Stimulated activated CD4-positive, alpha-beta T cell treated with anti-CD3 and anti-CD28 coated beads, Interleukin-12 subunit alpha, Interleukin-12 subunit beta, amount 100 ng/mL, for 48 hours (primary cell): ENCODE measurements at places on chromosomes 4 and X.
A peak's percentile ranks its signal among the peaks of the same experiment; 100 is the strongest.

DNA sequence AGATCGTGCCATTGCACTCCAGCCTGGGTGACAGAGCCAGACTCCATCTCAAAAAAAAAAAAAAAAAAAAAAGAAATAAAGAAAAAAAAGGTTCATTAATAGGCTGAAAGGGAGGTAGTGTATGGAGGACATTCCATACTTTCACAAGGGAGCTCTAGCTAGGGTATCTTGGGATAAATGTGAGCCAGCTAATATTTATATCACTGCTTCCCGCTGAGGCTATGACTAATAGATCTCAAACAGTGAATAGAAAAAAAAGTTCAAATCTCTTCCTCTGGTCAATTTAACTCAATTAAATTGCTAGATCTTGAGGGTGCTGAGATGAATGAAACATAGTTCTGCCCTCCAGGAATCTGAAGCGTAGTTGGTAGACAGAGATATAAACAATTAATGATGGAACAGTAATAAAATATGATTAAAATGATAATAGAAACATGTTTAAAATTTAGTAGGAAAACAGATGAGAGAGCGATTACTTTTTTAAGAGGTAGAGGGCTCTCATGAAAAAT, 55.7 kb upstream of the SHISA3 start:
- no peak for DNase-seq

GRCh38 chrX:136203951-136204350, 47.2 kb downstream of the MAP7D3 start:
- DNase-seq = no peak

DNA sequence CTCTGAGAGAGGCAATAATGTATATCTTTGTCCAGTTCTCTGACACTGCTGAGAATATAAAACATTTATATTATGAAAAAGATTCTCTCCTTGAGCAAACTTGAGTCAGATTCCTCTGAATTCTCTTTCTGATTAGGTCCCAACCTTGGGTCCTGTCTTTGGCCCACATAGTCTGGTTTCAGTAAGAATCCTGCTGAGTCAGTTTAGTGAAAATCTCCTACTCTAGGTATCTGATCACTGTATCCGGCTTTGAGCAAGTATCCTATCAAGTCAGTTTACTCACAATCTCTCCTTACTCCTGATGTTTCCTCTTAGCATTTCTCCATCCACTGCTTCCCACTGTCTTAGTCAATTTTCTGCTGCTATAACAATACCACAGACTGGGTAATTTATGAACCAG, 253.9 kb downstream of the OPHN1 start:
- no peak for DNase-seq

DNA sequence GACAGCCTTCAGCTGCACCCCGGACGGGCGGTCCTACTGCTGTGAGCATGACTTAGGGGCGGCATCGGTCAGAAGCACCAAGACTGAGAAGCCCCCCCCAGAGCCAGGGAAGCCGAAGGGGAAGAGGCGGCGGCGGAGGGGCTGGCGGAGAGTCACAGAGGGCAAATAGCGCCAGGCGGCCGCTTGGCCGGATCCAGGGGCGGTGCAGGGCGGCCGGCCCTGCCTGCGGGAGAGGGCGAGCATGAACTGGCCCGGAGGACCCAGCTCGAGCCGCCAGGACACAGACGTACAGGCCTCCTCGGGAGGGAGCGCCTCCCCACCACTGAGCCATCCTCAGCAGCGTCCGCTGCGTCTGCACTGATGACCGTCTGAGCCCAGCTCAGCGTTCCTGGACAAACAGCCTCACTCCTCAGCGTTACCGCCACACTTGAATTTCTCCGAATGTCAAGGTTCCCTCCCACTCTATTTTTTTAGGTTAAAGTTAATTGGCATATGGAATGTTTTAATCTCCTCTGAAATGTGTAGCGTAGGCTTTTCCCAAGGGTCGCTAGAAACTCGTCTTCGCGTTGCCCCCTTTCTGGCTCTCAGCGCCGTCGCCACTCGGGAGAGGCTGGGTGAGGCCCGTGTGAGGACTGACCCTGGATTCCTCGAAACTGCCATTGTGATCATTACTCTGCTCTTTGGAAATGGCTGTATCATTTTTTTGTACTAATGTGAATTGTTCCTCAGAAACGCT, 29.9 kb downstream of the NELFA start:
- DNase-seq = no peak

- peak; percentile 44 for DNase-seq
Measured at GRCh38 chrX:110167952-110168451, 149.9 kb downstream of the AMMECR1 start.

DNA sequence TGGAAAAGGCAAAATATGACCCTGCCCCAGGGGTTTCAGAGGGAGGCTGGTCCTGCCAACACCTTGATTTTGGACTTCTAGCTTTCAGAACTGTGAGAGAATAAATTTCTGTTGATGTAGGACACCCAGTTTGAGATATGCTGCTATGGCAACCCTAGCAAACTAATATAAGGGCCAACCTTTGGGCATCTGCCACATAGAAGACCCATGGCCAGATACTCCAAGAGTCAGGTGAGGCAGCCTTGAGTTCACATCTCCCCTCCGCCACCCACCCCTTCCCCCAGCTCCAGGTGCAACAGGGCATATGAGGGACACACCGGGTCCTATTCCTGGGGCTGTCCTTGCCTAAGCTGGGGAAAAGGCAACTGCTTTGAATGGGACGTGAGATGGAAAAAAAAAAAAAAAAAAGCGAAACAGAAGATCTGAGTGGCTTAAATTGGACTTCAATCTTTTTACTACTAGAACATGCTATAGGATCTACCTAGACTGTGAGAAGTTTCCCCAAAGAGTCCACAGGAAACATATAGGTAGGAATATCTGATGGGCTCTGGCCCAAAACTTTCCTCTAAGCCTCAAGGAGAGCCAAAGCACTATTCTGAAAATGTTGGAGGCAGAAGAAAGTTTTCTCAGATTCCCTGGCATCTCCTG, 56.5 kb upstream of the PROM1 start:
- no peak for DNase-seq

DNA sequence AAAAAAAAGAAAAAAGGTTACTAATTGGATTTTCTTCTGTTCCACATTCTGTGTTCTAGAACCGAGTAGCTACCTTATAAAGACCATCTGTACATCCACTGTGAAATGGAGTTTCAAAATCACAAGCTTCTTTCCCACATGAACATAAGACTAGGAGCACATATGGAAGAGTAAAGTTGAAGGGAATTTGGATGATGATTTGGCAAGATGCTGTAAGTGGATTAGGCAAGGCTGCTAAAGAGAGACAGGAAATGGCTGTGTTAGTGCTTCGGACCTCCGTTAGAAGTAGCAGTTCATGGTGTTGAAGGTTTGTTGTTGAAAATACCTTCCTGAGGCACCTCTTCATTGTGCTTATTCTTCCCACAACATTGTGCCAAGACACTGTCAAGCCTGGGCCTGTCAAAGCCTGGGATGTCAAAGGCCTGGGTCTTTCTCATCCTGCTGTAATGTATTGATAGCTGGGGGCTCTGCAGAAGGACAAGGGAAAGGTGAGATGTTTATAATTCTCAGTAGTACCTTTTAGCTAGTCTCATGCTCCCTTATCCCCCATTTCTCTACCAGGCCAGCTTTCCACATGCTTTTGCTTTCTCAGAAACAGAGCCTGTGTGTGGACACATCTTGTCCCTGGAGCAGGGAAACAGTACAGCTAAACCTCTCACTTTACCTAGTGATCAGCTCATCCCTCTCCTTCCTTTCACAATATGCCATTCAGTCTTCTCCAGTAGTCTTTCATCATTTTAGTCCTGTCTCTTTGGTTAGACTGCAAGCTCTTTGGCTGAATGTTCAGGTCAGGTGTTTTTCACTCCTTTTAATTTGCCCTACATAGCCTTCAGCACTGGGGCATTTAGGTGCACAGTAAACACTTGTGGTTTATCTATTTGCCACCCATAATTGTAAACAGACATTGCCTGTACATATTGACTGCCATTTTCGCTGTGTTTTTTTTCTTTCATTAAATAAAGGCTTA, 37.9 kb upstream of the CYP2U1 start:
- DNase-seq = no peak

DNA sequence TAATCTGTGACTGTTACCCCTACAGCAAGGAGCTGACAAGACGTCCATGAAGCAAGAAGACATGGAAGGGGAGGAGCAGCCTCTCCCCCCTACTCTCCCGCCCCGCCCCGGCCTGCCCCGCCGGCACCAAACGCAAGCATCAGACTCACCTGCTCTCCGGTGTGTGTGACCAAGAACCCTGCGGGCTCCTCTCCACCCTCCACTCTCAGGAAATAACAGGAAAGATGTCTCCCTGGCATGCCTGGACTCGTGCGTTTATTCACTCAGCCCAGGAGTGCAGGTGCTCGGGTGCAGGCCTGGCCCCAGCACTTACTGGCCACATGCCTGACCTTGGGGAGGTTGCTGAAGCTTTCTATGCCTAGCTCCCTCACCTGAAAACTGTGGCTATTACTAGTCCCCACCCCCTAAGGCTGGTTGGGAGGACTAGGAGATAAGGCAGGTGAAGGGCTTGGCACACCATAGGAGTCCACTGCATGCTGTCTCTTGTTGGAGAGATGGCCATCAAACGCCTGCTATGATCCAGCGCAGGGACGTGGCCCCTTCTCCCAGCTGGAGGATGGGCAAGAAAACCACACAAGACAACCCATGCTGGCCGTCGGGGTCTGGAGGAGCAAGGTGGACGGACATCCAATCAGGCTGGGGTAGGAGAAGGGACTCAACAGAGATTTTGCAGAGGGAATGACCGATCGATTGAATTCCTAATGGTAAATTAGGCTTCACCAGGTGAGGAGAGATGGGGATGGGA, 34.9 kb upstream of the CLDN24 start:
- DNase-seq = no peak

- no peak for DNase-seq
Measured at GRCh38 chr4:24570172-24570571, 14.2 kb downstream of the DHX15 start.

GRCh38 chrX:25733148-25733547, 405.0 kb upstream of the MAGEB18 start:
- no peak for DNase-seq

GRCh38 chr4:46388857-46389256, 1.1 kb downstream of the GABRA2 start:
- DNase-seq = no peak

- no peak for DNase-seq
Measured at GRCh38 chrX:45351478-45351877, 150.8 kb upstream of the DIPK2B start.

DNA sequence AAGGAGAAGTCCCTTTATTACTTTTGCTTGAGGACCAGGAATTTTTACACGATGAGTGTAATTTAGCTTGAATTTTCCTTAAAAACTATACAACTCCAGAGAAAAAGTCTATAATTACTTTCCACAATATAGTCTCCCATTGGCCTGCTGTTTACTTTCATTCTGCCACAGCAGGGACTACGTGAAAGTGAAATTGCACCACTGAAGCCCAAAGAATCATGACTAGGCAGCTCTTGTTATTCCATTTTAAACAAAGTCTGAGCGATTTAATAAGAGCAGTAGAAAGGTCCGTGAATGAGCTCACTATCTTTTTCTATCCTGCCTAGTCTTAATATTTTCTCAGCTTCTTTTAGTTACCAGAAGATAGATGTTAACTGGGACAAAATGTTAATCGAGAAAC, 68.6 kb downstream of the ADGRG4 start:
- no peak for DNase-seq

- DNase-seq = no peak
Measured at GRCh38 chr4:25609976-25610375, 45.7 kb upstream of the SLC34A2 start.

DNA sequence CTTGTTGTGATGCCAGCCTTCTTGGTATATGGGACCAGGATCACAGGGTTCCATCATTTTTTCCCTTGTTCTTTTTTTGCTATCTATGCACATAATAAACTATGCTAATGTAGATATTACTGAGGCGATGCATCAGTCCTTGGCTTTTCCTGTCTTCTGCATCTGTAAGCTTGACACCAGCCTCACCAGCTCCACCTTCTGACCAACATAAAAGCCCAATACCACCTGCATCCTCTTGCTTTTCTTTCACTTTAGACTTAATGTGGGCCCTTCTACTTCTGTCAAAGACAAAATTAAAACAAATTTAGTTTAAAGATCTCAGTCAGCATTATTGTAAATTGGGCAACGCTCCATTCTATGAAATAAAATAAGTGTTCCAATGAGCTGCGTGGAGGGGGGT, 1718.8 kb upstream of the PCDH10 start:
- no peak for DNase-seq

GRCh38 chr4:157405070-157405469, 184.5 kb downstream of the GRIA2 start:
- no peak for DNase-seq

GRCh38 chr4:112002248-112002661, 143.0 kb upstream of the FAM241A start:
- DNase-seq = no peak

- DNase-seq = no peak
Measured at GRCh38 chr4:123488916-123489315, 92.3 kb downstream of the SPRY1 start.

- no peak for DNase-seq
Measured at GRCh38 chrX:150255441-150256296, 107.4 kb upstream of the MAMLD1 start.

- DNase-seq = no peak
Measured at GRCh38 chrX:12711435-12712040, 79.7 kb upstream of the PRPS2 start.

DNA sequence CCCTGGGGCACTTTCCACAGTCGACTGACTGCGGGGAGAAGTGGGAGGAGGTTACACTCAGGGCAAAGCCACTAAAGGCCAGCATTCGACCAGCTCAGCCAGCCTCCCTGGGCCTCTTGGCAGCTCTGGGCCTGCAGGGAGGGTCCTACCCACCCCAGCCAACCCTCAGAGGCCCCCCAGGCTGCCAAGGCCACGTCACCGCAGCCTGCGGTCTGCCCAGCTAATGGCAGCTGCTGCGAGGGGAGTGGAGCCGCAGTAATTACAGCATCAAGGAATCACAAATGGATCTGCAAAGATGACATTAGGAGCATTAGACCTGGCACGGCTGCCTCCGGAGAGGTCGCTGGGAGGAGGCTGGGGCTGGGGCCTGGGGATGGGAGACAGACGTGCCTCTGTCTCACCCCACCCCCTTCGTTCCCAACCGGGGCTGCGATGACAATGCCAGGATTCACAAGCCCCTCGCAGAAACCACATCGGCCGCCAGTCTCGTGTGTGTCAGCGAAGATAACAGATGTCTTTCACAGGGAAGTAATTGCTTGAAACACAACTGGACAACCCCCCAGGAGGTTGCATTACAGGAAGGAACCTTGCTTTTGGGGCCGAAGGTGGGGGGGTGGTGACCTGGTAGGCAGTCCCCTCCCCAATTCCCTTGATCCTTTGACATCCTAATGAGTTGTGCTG, 367.6 kb downstream of the BCOR start:
- DNase-seq = no peak

DNA sequence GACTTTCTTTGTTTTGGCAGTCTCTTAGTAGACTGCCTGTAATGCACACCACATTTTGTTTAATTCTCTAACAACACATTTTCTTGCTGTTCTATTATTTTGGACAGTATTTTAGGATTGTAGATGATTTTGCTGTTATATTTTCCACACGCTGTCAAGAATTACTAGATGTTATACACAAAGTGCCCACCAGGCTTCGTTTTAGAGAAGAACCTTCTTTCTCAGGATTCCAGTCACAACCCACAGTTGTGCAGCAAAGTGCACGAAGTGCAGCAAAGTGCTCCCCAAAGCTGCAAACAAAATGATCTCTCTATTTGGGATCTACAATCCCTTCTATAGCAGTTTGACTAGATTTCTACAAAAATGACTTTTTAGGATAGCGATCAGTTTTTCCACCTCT, 2.4 kb downstream of the ZNF141 start:
- DNase-seq = no peak
